Right cardiac atrium (tissue), 5 donors: ENCODE measurements at places on chromosomes 12 and 14.

GRCh38 chr12:66692170-66692569 lies 13.3 kb upstream of the GRIP1 start:
- no peak for DNase-seq

- no peak for DNase-seq
Measured at GRCh38 chr12:131700271-131700670, 10.6 kb upstream of the SFSWAP start.

DNA sequence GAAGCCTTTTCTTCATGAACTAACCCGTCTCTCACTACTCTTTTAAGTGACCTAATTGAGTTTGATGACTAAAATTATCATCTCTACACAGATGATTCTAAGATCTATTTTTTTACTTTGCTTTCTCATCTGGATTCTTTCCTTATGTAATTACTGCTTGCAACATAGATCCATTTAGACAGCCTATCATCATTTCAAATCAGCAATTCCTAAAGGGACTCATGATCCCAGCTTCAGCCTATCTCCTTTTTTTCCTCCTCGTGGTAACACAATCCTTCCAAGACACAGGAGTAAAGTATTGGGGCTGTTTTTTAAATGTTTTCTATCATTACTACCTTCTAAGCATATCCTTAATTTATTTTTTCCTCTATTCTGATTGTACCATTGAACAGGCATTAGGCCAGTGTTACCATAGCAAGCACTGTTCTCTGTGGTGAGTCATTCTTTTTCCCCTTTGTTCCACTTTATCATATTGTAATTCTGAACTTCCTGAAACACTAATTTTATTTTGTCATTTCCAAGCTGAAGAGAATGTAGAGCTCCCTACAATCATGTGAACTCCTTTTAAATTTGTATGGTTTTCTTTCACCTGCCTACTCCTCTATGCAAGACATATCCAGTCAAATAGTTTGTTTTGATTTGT lies 190.4 kb upstream of the FAR2 start:
- DNase-seq, result no peak

DNA sequence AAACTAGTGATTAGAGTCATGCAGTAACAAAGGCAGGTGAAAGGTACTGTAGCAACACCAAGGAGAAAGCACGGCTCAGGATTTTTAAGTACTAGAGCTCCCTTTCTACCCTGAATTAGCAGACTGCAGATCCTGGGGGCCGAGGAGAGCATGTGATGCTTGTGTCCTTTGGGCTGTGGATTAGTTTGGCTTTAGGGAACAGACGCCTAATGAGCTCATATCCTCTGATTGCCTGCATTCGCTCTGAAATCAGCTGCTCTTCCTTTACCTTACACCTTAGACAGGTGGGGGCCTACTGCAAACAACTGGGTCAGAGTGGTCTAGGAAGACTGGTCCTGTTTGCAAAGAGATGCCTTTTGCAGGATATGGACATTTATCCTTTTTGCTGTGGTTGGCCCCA lies 2.2 kb downstream of the PIP4K2C start:
- no peak for DNase-seq

GRCh38 chr12:106122004-106122403 lies 16.8 kb downstream of the NUAK1 start:
- no peak for DNase-seq
